ENCODE measurements at places on chromosomes 5 and 9. TPM values are rescaled to one million over a fixed set of nuclear protein-coding genes. Genes with fewer than 3 reads are reported as not detected.
A peak's percentile ranks its signal among the peaks of the same experiment; 100 is the strongest.

DNA sequence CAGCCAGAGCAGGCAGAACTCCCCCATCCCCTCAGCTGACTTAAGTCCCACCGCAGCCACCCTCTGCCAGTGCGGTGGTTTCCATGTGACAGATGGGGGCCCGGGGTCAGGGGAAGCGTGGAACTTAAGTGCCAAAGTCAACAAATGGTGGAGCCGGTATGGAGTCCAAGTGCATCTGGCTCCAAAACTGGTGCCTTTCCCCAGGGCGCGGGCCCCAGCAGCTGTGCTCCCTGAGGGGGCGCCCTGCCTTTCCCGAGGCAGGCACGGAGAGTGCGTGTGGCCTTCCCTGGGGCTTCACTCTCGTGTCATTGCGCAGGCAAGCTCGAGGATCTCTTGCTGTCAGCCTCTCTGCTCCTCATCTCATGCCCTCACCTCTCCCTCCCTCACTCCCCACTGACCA, 33.8 kb downstream of the SLC46A2 start:
- no peak for ATAC-seq

GRCh38 chr5:137010226-137010625, 488.9 kb downstream of the SPOCK1 start:
- no peak for ATAC-seq

DNA sequence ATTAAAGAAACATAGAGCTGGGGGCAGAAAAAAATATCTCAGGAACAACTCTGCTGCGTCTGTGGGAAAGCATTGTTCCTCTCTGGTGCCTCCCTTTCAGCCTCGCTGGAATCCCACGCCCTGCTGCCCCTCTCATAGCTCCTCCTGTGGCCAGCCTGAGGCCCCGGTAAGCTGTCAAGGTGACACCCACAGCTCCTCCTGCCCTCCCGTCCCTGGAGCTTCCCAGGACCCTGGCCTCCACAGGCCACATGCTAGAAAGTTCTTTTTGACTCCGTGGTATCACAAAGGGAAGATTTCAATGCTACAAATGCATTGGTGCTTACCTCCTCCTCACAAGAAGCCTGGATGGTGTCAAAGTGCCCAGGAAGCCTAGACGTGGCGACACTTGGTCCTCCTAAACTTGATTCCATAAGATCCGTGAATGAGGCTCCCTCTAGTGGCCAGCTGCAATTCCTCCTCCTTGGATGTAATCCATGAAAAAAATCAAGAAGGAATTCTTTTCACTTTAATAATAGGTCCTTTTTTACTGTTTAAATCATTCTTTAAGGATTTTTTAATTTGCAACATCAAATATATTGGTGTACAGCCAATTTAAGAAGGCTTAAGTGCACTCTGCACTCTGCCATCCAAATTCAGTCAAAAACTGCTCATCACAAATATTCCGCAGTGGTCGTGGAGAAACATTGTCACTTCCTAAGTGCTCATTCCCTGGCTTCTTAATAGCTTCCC, 104.9 kb downstream of the CFAP90 start:
- peak; percentile 46 for ATAC-seq

DNA sequence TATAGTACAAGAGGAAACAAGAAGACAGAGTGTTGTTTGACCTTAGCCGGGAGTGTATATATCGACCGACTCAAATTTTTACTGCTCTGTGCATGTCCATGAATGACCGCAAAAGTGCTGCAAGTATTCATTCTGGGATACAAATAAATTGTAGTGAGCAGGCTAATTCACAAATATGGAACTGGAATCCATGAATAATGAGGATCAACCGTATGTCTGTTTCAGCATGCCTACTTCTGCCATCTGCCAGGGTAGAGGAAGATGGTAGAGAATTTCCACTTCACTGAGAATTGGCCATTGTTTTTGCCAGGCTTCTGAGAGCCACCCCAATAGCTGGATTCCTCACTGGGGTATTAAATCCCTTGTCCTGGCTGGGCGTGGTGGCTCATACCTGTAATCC, 8.5 kb upstream of the RALGPS1 start:
- ATAC-seq = no peak

GRCh38 chr5:175479125-175479881, 943 bp downstream of the SFXN1 start:
- no peak for ATAC-seq

- no peak for ATAC-seq
These were observed 413.3 kb downstream of the MLLT3 start for GRCh38 chr9:20208961-20209371.

GRCh38 chr5:171783051-171783450, 2.6 kb upstream of the SMIM23 start:
- ATAC-seq = peak; percentile 64

GRCh38 chr9:21682981-21683380, 119.5 kb upstream of the MTAP start:
- no peak for ATAC-seq

DNA sequence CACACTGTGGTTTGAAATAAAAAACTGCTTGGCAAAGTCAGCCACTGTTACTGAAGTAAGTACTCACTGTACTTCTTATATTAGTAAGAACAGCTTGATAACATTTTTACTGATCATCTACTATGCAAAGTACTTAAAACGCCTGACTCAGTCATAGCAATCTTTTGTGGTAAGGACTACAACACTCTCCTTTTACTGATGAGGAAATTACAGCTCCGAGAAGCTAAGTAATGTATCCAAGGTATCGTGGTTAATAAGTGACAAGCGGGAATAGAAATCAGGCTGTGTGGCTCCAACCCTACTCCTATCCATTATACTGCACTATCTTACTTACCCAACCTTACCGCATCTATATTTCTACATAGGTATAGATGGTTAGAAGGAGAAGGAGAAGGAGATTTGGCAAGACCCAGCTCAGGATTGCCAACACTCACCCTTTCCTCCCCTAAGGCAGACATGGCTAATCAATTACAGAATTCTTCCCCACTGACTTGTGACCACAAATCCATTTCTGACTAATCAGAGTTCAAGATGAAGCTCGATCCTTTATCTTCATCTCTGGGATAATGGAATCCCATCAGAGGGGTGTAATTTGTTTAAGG, 281.4 kb downstream of the SPOCK1 start:
- ATAC-seq = no peak

OTP gene
- total RNA-seq = 0.50 TPM

TLR4 gene
- 9.8 TPM for total RNA-seq
